ENCODE measurements at places on chromosomes 1 and 21.

- peak; percentile 44 for DNase-seq
Measured at GRCh38 chr1:110605901-110606656, at the start of gene KCNA2. KCNA2 (minus strand) TSS chr1:110606358; CDS start chr1:110604782, 1,576 bp downstream.

DNA sequence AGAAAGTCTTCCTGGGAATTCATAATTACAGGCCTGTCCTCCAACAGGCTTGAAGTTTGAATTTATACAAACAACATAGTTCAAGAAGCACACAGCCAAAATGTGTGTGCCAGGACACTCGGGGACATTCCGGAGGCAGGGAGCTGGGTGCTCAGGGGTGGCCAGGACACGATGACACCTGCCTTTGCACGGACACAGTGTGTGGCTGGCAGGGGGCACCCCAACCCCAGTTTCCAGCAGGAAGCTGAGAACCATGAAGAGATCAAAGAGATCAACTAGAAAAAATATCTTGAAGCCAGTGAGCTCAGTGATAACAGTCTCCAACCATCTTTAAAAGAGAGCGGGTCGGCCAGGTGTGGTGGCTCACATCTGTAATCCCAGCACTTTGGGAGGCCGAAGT, 32.5 kb upstream of the TRAPPC10 start:
- no peak for DNase-seq

GRCh38 chr1:171126504-171126903, 35.8 kb downstream of the FMO3 start:
- no peak for DNase-seq

DNA sequence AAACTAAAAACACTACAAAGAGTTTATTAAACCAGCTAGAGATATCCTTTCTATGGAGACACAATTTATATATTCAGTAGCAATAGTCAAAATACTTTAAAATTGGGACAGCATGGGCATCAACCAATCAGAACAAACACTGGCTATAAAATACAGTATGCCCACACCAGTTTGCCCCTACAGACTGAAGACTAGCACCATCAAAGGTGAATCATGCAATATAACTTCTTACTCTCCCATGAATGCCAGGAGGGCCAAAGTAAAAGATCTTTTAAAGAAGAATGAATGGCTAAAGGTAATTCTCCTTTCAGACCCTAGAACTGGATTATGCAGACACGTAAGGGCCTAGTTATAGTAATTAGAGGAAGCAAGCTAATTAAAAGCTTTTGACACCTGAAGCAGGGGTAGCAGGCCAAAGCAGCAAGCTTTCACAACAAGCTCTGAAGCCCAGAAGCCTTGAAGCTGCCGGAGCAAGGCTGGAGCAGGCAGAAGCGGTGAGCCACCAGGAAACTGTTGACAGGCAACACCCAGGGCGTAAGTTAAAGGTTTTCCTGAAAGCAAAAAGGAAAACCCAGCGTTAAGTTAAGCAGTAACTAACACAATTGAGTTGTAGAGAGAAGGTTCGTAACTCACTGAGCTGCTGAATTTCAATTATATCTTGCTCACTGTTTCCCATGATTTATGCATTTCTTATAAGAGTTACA, 99.3 kb downstream of the CDC42BPA start:
- DNase-seq = no peak

DNA sequence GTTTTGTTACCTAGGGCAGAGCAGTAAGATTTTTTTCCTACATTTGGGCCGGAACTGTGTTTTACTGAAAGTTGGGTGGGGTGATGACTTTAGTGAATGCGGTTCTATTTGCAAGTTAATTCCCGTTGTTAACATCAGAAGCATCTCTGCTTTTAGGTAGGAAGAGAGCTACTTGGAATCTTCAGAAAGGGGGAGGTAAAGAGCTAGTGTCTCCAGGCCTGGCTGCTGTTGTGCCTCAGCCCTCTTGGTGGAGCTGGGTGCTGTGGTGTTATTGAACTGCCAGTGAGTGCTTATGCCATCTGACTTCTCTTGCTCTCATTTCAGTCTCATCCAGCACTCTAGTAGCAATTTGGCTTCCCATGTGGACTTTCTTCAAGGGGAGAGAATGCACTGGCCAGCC, 3.4 kb downstream of the KDM4A start:
- no peak for DNase-seq

GRCh38 chr1:200039849-200040474, 12.5 kb downstream of the NR5A2 start:
- DNase-seq = peak; percentile 40

GRCh38 chr1:115911294-115911693, 65.0 kb upstream of the SLC22A15 start:
- no peak for DNase-seq

GRCh38 chr1:82318265-82318664, 517.5 kb downstream of the ADGRL2 start:
- no peak for DNase-seq

DNA sequence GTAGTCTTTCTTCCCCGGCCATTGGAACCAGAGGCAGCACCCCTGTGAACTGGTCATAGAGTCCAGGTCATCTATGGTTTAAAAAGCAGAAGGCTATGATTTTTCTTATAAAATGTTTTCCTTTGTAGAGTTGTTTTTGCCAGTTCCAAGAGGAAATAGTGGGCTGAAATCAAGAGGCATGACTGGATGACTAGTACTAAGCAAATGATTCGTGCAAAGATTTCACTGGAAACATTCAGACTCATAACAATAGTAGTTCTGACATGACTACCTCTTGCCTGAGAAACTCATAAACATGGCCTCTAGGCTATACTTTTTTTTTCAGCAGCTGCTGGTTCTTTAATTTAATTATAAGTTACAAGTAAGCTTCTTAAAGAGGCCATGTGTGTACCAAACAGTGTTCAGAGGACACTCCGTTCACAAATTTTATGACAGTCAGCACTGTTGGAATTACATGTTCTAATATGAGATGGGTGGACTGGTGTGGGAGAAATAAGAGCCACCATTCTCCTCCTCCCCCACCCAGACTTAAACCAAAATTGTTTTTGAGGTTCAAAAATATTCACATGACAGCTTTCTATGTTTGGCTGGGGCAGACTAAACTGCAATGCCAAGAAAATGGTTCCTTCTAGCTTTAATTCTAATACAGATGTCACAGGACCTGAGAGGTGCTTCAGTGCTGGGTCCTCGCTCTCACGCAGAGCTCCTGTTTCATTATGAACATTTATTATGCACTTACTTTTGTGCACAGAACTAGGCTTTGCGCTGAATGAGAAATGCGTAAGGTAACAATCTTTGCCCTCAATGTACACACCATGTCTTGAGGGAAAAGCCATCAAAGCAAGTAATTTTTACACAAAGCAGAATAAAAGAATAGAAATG, 147.5 kb downstream of the ZC3H11B start:
- no peak for DNase-seq

DNA sequence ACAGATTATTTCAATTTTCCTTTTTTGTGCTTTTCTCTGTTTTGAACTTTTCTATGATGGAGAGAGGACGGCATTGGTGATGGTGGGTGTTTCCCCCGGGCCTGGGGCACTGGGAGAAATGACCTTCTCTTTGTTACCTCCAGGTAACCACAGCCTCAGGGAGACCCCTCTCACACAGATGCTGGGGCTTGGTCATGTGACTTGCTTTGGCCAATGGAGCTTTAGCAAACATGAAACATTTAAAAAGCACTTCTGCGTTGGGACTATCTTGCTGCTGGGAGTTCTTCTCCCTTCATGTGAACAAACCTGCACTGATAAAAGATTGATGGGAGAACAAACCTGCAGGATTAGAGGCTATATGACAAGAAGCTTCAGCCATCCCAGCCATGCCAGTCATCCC, 122.9 kb downstream of the NGF start:
- DNase-seq = no peak

DNA sequence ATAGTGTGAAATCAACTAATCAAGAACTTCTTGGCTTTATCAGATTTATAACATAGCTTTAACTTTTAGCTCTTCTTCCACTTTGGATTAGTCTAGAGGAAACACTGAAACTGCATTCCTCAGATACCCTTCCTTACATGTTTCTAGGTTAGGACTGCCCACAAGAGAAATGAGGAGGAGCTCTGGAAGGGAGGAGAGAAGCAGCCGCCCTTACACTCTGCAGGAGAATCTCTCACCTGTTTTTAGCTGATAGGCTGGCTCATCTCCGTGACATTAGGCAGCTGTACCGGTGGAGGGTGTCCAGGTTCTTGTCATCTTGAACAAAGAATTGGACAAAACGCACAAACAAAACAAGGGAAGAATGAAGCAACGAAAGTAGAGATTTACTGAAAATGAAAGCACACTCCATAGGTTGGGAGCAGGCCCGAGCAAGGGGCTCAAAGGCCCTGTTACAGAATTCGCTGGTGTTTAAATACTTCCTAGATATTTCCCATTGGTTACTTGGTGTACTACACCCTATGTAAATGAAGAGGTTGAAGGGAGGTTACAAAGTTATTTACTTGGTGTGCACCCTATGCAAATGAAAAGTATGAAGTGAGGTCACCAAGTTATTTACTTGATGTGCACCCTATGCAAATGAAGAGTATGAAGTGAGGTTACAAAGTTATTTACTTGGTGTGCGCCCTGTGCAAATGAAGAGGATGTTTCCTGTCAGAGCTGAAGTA, 524.9 kb upstream of the CHRM3 start:
- no peak for DNase-seq

DNA sequence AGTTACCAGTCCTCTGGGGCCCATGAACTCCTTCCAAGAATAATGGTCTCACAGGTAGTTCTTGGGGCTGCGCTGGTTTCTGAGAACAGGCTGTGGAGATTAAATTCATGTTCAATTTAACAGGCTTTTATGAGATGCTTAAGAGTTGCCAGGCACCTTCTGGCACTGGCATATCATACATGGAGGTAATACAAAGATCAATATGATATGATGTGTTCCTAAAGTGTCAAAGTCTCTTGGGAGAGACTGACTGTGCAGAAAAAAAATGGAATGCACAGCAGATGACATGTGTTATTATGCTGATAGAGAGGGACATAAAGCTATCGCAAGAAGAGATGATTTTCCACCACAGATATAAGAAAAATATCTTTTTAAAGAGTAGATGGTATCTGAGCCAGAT, 6.8 kb downstream of the CYP2J2 start:
- no peak for DNase-seq

DNA sequence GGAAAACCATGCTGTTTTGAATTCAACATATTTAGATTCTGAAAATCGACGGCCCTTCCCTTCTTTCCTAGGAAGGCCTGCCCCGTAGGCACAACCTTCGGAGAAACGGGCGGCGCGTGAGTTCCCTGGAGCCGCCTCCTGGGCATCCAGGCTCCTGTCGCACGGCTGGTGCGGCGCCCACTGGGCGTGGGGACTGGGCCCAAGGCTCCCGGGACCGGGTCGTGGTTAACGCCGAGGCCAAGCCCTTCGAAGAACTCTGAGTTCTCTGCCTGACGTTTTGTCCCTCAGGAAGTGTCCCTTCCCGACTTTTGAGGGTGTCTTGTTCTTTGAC, 19.2 kb upstream of the TBX15 start:
- DNase-seq = no peak

DNA sequence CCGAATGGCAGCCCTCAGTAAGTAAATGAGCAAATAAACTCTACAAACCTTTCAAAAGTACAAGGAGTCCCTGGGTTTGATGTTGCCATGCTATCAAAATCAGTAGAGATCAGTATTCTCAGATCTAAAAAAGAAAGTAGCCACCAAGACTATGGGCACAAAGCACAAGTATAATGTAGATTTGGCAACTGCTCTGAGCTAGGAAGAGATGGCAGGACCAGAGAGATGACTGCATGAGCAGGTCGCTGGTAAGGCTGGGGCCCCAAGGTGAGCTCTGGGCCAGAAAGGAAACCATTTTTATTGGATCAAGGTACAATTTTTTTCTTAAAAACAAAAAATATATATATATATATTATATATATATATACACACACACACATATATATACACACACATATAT, 3.1 kb upstream of the ADORA3 start:
- no peak for DNase-seq

DNA sequence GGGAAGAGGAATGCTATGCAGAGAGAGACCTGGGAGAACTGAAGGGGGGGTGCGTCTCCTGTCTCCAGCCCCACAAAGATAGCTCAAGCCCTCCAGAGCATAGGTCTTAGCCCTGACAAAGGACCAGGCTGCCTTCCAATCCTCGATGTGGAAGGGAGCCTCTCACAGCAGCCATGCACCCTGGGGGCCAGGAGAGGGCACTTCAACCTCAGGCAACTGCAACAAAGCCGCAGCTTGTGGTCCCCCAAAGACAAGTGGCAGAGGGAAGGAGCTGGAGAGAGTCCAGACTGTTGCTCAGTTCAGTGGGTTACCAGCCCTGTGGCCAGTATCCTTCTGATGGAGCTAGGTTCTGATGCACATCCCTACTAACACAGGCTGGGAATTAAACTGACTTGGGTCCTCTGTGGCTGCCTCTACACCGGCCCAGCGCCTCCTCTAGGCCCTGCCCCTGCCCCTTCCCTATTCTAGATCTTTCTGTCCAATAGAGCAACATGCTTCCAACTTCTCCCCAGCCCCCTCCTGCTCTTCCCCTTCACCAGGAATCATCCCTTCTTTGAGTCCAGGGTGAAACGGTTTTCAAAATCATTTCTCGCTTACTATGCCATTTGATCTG, 100.7 kb upstream of the SPATA6 start:
- peak; percentile 48 for DNase-seq

GRCh38 chr1:28258628-28259251, 578 bp upstream of the SESN2 start:
- DNase-seq = no peak

Data from GM13976 (cell line).